Omental fat pad (tissue), 4 donors: ENCODE measurements at places on chromosomes 4 and X.

GRCh38 chrX:2188330-2188792, 312.4 kb downstream of the DHRSX start:
- DNase-seq, result no peak

GRCh38 chr4:8698341-8699062, 105.9 kb downstream of the CPZ start:
- DNase-seq, result no peak

DNA sequence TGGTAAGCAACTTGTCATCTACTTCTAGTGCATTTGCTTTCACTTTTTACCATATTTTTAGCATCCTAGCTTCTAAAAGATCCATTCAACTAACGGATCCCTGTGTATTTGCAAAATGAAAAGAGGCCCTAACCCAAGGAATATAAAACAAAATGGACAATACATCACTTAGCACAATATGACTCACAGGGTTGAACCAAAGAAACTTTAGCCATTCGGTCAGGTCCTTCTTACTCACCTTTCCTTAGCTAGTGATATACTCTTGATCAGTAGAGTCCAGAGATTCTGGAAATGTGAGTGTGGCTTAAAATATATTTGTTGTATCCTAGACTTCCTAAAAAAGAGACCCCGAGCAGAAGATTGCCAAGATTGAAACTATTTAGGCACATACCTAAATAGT, 19.5 kb downstream of the TMPRSS11E start:
- DNase-seq, result no peak

- no peak for DNase-seq
Measured at GRCh38 chr4:7434766-7435150, at the start of gene PSAPL1. Gene PSAPL1, minus strand, starts transcription at chr4:7434930. Its CDS starts 51 bp downstream, at chr4:7434879.

GRCh38 chr4:68326141-68326540, 23.7 kb downstream of the YTHDC1 start:
- DNase-seq, result no peak

- no peak for DNase-seq
Measured at GRCh38 chr4:177023951-177024350, 231.2 kb upstream of the VEGFC start.

- no peak for DNase-seq
Measured at GRCh38 chrX:112223391-112223790, 140.8 kb upstream of the TRPC5 start.

GRCh38 chr4:37754410-37755185, 68.4 kb upstream of the RELL1 start:
- DNase-seq, result no peak

DNA sequence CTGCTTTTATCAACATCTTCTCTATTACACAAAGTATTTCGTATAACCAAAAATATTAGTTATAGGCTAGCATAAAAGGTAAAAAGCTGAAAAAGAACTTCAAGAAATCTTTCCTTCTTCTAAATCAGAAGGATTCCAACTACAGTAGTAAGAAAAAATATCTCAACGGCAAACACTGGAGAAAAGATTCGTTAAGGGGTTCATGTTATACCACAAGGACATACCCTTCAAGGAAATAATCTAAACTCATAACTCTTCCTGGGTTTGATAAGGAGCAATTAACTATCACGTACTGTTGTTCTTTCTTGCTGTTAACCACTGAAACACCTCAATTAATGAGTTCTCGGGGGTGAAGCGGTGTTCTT, 1.5 kb downstream of the SMIM14 start:
- DNase-seq, result no peak

DNA sequence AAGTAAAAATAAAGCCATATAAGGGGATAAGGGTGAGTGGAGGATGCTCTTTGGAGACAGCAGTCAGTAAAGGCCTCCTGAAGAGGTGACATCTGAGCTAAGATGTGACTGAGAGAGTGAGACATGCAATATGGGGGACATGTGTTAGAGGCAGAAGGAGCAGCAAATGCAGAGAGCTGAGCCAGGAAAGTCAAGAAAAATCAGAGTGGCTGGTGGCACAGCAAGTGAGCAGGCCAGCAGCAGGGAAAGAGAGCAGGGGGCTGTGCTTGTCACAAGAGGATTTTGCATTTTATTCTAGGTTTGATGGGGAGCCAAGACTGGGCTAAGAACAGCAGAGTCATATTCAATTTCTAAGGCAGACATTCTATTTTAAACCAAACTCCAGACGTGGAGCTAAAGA, 394.5 kb downstream of the KCNIP4 start:
- no peak for DNase-seq

- no peak for DNase-seq
Measured at GRCh38 chr4:48114412-48114811, 19.6 kb downstream of the TXK start.

DNA sequence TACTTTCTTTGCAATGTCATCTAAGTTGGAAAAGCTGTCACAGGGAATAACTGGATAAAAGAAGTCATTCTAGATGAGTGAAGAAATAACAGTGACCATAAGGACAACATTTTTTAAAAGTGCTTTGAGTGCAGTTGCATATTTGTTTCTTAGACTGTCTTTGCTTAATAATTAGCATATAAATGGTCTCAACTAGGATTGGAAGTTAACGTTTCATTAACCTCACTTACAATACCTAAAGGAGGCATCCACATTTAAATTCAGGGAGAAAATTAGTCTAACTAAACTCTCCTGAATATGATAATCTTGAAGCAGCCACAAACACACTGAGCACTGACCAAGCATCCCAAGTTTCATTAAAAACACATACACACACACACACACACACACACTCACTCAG, 780.7 kb downstream of the PCDH18 start:
- no peak for DNase-seq

DNA sequence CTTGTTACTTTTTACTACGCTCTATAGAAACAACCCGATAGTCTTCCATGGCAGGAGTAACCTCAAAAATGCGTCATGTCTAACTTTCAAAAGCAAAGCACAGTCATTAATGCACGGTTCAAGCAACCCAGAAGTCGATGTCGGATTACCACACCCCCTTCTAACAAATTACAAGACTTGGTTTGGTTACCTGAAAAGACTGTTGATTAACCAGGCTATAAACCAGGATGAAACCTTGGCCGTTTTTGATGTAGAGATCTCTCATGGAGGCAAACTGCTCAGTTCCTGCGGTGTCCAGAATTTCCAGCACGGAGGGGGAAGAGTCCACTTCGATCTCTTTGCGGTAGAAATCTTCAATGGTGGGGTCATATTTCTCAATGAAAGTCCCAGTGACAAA, 2.4 kb downstream of the RAP2C start:
- DNase-seq, result no peak

GRCh38 chr4:175297965-175298565, 379.9 kb downstream of the ADAM29 start:
- no peak for DNase-seq

DNA sequence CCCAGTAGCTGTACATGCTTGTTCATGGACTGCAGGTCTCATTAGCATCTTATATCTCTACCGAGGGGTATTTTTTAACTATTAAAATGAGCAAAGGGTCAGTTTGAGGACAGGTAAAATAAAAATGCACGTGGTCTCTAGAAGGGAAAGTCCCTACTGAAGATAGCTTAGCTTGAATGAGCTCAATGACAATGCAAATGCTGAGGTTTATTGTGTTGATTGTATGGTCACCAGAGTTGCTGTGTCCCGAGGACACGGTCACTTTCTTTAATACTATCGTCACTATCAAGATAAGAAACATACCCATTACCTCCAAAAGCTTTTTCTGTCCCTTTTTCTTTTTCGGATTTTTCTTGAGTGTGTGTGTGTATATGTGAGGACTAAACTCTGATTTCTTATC, 250.5 kb upstream of the PRKX start:
- no peak for DNase-seq

GRCh38 chr4:138680989-138681604, 334.5 kb upstream of the NOCT start:
- peak; percentile 85 for DNase-seq
